Stimulated activated CD4-positive, alpha-beta T cell treated with anti-CD3 and anti-CD28 coated beads, Interleukin-4, amount 100 ng/mL, for 48 hours (primary cell): ENCODE measurements at places on chromosomes 2 and 18.

DNA sequence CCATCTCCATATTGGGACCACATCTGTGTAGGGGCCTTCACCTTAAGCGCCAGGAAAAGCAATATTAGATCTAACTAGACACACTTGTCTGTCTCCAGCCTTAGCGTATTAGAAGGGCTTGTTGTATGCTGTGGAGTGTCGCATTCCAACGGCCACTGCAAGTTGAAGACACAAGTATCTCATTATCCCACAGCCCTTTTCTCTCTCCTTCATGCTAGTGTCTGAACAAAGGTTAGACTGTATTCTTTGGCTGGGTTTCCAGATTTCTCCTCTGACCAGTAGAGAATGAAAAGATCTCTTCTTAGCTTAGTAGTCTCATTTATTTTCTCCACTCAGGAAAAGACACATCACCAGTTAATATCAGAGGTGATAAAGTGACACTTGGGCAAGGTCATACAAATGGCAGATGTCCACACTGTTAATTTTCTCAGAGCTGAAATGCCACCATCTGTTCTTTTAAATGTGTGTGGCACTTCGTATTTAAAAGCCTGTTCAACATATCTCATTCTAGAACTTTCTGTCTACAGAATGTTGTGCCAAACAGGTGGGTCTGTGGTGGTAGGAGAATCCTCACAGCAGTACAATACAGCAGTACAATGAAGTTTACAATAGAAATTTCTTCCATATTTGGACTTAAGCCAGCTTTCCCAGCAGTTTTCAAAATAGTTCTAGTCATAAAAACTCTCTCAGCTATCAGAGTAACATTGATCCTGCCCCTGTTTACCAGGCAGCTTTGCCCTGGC, 94.0 kb upstream of the ITGA6 start:
- DNase-seq: no peak

GRCh38 chr2:136207030-136207623, 89.2 kb upstream of the CXCR4 start:
- DNase-seq: no peak

- no peak for DNase-seq
Observed at GRCh38 chr18:3071676-3072075, 58.7 kb upstream of the LPIN2 start.

DNA sequence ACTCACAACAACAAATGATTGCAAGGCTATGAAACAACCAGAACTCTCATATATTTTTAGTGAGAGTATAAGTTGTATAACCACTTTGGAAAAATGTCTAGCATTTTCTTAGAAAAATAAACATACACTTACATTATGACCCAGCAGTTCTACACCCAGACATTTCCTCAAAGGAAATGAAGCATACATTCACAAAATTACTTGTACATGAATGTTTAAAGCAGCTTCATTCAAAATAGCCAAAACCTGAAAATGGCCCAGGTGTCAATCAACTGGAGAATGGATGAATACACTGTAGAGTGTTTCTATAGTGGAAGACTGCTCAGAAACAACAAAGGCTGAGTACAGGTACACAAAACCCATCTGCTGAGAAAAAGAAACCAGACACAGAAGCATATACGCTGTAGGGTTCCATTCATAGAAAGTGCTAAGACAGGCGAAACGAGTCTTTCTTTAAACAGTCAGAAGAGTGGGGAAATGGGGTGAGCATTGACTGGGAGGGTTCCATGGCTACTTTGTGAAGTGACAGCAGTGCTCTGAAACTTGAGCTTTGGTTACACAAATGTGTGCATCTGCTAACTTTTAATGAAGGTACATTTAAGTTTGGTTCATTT, 799.0 kb downstream of the DCDC2C start:
- DNase-seq: no peak

- DNase-seq: no peak
Observed at GRCh38 chr2:231866450-231866849, 59.7 kb downstream of the NPPC start.

DNA sequence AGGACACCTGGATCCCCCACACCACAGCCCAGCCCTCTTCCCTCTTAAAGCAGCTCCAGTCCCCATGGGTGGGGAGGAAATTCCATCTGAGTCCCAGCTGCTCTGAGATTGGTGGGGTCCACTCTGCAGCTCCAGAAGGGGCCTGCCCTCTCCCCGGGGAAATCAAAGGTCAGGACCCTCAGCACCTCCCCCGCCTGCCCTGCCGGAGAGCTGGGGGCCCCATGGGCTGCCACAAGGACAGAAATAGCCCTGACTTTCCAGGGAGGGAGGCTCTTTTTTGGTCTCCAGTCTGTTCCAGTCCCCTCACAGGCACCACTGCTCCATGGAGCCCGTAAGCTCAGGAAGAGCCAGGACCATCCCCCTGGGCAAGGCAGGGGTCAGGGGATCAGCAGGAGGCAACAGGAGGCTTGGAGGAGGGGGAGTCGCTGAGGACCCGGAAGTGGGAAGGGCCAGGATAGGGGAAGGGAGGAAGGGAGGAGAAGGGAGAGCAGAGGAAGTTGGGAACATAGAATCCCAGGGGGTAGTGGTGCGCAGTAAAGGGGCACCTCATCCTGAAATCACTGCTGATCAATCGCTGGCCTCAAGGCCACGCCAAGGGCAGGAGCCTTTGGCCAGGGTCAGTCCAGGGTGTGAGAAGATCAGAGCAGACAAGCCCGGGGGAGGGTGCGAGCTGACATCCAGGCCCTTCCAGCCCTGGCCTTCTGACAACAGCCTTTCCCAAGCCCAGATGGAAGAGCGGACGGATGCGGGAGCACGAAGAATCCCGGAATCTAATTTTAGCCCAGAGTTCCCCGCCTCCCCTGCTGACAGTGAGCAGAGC, 7.6 kb downstream of the ADRA2B start:
- no peak for DNase-seq

DNA sequence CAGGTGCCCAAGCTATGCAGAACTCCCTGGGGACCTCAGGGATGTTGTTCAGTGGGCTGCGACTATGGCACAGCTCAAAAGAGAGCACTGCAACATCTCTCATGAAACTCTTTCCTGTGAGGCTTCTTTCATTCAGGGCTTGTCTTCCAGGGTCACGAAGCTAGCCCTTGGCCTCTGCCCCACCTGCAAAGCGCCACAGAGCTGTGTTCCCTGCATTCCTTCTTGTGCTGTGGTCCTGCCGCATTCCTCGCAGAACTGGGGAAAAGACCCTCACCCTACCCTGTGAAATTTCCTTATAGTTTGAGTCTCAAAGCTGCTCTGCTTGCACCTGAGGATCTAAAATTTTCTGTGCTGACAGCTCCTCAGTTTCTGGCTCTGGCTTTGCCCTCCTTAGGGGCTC, 26.3 kb upstream of the ITGB6 start:
- no peak for DNase-seq

DNA sequence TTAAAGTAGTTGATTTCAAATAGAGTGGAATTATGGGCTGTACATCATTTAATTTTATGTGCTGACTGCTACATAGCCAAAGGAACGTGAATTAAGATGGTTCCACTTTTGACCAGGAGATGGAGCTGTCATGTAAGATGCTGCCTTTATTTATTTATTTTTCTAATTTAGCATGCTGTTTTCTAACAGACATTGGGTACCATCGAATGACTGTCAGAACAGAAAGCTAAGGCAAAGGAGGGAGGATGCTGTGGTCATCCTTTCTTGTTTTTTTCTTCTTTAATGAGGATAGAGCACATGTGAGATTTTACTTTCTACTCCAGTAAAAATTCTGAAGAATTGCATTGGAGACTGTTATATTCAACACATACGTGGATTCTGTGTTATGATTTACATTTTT, at the start of gene SCN2A:
Gene SCN2A, plus strand, starts transcription at position 185 of the 400 bp plus-strand sequence. CDS start 56,410 bp downstream, outside the sequence.
- DNase-seq: no peak

GRCh38 chr18:60277855-60278480, 94.6 kb downstream of the MC4R start:
- no peak for DNase-seq

- DNase-seq: no peak
Observed at GRCh38 chr18:45651275-45651674, 36.0 kb downstream of the SLC14A2 start.

GRCh38 chr18:62878305-62878704, 163.0 kb downstream of the PHLPP1 start:
- DNase-seq: no peak

- DNase-seq: peak; percentile 15
Observed at GRCh38 chr18:49031511-49032188, 80.9 kb upstream of the SMAD7 start.

- DNase-seq: no peak
Observed at GRCh38 chr2:168454737-168455644, 1.1 kb upstream of the CERS6 start.

- DNase-seq: no peak
Observed at GRCh38 chr2:74223941-74224770, 25.7 kb downstream of the MTHFD2 start.

GRCh38 chr18:63271881-63272299, 47.7 kb downstream of the BCL2 start:
- DNase-seq: no peak

DNA sequence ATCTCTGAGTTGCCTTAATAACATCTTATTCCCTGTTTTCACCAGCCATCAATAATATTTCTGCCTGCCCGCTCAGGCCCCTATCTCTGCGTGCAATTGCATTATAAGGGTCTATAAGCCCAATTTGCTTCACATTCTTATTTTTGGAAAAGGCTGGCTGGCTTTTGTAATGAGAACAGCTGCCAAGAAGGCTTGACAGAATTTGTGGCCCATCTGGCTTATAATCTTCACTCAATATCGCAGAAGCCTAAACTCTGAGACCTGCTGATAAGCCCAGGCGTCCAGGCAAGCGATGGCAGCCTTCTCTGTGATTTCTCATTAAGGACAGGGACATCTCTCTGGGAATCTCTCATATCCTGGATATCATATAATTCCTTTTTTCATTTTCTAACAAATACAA, 1618.6 kb upstream of the CELF4 start:
- DNase-seq: no peak

GRCh38 chr2:148603562-148603920, 41.0 kb upstream of the EPC2 start:
- DNase-seq: no peak

GRCh38 chr2:24984912-24985311, 13.2 kb upstream of the DNAJC27 start:
- no peak for DNase-seq

- no peak for DNase-seq
Observed at GRCh38 chr2:226655871-226656270, 143.7 kb downstream of the IRS1 start.

- DNase-seq: no peak
Observed at GRCh38 chr2:147607379-147607778, 237.4 kb upstream of the ACVR2A start.

DNA sequence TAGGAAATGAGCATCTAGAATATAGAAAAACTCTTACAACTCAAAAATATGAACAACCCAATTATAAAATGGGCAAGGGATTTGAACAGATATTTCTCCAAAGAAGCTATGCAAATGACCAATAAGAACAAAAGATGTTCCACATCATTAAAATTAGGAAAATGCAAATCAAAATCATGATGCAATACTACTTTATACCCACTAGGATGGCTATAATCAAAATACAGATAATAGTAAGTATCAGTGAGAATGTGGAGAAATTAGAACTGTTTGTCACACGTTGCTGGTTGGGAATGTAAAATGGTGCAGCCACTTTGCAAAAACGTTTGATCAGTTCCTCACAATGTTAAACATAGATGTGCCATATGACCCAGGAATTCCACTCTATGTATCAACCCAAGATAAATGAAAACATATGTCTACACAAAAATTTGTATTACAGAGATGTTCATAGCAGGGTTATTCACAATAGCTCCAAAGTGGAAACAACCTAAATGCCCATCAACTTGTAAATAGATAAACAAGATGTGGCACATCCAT, 558.4 kb downstream of the SLC4A3 start:
- DNase-seq: no peak

DNA sequence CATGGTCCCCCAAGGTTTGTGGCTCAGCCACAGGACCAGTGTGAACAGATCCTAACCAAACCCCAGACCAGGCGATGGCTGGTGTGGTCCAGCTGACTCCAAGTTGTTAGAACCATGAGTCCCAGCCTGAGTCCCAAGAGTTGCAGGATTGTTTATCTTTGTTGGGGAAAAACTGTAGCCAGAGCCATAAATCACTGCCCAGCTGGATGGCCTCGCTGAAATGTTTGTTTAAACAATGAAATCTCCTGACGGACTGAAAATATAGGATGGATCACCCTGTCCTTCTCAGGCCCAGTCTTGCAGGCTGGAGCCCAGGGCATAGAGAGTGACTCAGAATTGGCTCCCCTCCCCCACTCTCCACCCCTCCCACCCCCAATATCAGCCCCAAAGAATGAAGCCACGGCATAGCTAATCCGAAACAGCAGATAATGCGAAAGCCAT, 36.4 kb downstream of the PKDCC start:
- no peak for DNase-seq

- DNase-seq: no peak
Observed at GRCh38 chr2:124122340-124122739, 97.3 kb downstream of the CNTNAP5 start.

DNA sequence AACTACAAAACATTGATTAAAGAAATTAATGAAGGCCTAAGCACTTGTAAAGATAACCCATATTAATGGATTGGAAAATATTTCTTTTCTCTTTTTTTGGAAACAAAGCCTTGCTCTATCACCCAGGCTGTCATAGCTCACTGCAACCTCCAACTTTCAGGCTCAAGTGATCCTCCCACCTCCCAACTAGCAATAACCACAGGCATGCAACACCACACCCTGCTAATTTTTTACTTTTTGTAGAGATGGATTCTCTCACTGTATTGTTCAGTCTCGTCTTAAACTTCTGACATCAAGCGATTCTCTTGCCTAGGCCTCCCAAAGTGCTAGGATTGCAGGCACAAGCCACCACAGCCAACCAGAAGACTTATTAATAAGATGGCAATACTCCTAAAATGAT, 73.4 kb upstream of the NDUFV2 start:
- no peak for DNase-seq

DNA sequence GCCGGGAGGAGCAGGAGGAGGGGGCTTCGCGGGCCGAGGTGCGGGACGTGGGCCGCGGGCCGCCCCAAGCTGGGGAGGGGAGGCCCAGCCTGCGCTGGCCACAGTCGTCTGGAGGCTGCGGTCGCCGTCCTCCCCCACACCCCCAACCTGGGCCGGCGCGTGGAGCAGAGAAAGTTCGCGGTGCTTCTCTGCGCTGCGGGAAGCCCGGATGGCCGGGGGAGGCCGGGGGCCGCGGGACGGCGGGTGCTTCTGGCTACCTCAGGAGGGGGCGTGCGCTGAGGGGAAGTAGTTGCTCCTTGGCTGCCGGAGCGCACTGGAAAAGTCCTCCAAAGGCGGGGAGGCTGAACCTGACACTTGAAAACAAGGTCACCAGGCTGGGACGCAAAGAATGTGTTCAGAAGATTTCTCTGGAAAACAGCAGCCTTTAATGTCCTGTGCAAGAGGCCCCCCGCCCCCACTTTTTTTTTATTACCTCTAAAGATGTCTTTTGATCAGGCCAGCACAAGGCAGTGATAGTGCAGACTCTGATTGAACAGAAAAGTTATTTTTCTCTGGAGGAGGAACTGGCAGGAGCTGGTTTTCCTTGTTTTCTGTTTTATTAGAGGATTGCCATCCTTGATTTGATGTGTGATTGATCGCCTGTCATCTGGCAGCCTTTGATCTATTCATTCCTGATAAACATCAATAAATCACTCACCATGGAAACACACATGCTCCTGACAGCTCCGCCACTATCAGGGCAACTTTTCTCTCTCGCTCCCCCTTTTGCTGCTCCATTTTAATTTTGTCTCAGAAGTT, 1.6 kb downstream of the TSHZ1 start:
- DNase-seq: peak; percentile 14
